ENCODE measurements at places on chromosomes 1 and 21.

- no peak for DNase-seq
Measured at GRCh38 chr1:111943066-111943465, 46.4 kb downstream of the KCND3 start.

- no peak for DNase-seq
Measured at GRCh38 chr1:56968878-56969495, 3.2 kb upstream of the C8B start.

- no peak for DNase-seq
Measured at GRCh38 chr21:43727519-43728153, 8.7 kb downstream of the PDXK start.

DNA sequence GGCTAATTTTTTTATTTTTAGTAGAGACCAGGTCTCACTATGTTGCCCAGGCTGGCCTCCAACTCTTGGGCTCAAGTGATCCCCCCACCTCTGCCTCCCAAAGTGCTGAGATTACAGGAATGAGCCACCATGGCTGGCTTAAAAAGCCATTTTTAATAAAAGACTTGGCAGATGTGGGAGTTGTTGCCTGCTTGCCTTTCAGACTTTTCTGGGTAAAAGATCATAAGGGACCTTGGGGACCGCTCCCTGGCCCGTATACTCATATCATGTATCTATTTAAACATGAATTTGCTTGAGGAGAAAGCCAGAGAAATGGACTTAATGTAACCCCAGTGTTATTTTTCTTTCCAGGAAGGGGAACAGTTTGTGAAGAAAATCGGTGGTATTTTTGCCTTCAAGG is 23.4 kb upstream of the PODN start:
- no peak for DNase-seq

- DNase-seq: no peak
Measured at GRCh38 chr1:8303141-8303540, 14.8 kb upstream of the SLC45A1 start.

- no peak for DNase-seq
Measured at GRCh38 chr1:94582565-94582964, 41.0 kb upstream of the F3 start.

- peak; percentile 87 for DNase-seq
Measured at GRCh38 chr1:221715321-221716169, 26.3 kb downstream of the DUSP10 start.

GRCh38 chr1:3922201-3922725 is 22.2 kb upstream of the C1orf174 start:
- no peak for DNase-seq

DNA sequence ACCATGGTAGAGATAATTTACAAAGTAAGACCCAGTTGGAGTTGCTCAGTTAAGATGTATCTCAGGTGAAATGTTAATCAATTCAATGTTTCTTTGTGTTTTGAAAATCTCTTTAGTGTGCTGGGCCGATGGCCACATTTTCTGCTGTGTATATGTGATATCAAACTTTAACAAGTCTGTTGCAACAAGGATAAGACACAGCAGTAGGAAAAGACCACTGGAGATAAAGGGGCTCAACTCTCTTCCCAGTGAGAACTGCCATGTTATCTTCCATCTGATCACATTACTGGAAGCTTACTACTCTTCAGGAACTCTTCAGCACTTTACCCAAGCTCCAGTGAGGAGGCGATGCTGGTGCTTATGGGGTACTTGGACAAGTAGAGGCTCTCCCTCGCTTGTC is 227.7 kb downstream of the NFIA start:
- DNase-seq: no peak

DNA sequence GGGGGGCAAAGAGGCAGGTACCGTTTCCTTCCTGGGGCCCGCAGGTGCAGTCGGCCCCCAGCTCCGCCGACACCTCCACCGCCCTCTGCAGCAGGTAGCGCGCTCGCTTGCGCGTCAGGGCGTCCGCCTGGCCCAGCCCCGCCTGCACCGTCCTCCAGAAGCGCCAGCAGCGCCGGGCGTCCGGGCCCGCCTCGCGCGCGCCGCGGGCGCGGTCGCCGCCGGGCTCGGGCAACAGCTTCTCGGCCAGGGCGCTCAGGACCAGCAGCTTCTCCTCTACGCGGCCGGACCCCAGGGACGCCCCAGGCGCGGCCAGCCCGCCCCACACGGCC is 863 bp downstream of the TARBP1 start:
- peak; percentile 27 for DNase-seq

GRCh38 chr1:38175121-38175520 is 128.5 kb upstream of the POU3F1 start:
- no peak for DNase-seq

- DNase-seq: no peak
Measured at GRCh38 chr1:18632218-18632588, 1.6 kb downstream of the PAX7 start.

GRCh38 chr1:12552951-12553921 is 64.8 kb downstream of the DHRS3 start:
- DNase-seq: no peak

DNA sequence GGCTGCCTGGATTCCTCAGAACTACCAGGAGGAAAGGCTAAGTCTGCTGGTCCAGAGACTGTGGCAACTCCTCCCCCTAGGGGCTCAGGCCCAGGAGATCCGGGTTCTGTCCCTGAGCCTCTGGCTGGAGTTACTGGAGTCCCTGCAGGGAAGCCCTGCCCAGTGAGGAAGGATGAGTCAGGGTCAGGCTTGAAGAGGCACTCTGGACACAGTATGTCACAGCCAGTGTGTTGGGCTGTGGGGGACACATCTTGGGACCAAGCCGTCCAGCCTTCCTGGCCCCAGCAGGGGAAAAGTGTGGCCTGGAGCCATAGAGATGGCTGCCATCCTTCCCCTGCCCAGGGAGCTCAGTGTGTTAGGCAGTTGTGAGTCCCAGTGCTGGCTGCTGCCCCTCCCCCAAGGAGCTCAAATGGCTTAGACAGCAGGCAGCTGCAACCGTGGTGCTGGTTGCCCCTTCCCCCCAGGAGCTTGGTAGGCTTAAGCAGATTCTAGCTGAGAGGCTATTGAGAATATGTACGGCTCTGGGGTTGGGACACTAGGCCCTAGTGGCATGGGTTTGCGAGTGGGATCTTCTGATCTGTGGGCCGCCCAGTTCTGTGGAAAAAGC is 28.2 kb upstream of the RABGAP1L start:
- no peak for DNase-seq

- DNase-seq: no peak
Measured at GRCh38 chr1:49136738-49137251, 360.1 kb upstream of the BEND5 start.

DNA sequence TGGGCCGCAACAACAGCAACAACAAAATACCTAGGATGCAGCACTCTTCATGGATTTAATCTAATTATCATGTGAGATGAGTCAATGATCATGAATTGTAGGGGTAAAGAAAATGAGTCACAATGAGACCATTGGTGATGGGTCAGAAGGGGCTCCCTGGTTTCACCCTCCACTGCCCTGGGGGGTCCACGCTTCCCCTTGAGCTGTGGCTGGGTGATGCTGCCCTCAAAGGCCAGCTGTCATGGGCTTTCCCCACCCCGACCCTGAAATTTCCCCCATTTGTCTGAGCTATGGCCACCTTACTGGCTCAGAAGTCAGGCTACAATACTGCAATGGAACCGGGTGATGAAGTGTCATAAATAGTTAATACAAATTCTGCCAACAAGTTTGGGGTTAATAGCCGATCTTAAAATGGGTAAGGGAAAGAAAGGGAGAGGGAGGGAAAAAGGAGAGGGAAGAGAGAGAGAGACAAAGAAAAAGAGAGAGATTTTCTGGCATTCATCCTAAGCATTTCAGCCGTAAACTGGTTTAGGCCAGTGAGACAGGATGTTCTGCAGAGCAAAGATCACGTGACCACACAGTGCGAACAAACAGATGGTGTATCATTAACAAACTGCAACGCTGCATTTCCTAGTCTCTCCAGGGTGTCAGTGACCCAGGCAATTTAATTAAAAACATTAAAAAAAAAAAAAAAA is 143.4 kb upstream of the ERRFI1 start:
- DNase-seq: peak; percentile 69

- DNase-seq: no peak
Measured at GRCh38 chr1:37437087-37437486, 37.3 kb upstream of the ZC3H12A start.

GRCh38 chr1:53398091-53398490 is 61.1 kb upstream of the DMRTB1 start:
- DNase-seq: no peak

GRCh38 chr1:88228114-88228513 is 456.0 kb upstream of the PKN2 start:
- no peak for DNase-seq

- DNase-seq: no peak
Measured at GRCh38 chr21:15437883-15438282, 291.9 kb upstream of the USP25 start.

GRCh38 chr1:210769473-210769872 is 364.5 kb downstream of the KCNH1 start:
- DNase-seq: no peak

- DNase-seq: peak; percentile 90
Measured at GRCh38 chr1:241531195-241532161, 700 bp upstream of the KMO start.

- DNase-seq: no peak
Measured at GRCh38 chr21:45852886-45853400, 128.6 kb upstream of the COL6A1 start.

- DNase-seq: no peak
Measured at GRCh38 chr1:158425027-158425426, 1.0 kb downstream of the OR10K2 start.

DNA sequence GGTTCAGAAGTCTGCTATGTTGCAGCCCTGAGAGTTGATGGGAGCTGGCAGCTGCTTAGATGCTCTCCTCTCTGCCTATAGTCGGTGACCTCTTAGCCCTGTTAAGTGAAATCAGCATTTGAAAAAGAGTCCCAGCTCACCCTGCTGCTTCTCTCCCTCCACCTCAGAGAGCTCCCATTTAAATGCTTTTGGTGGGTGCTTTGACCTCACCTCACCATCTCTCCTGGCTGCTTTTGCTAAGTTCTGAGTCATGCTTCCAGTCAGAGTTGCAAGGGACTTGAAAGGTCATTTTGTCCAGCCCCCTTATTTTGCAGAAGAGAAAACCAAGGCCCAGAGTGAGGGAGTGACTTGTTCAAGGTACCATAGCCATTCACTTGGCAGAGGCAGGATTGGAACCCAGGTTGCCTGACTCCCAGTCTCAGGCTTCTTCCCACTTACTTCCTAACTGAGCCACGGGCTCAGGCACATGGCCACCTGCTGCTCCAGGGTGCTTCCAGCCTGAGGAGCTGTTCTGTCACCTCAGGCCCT is 3.3 kb downstream of the MAPKAPK2 start:
- no peak for DNase-seq

DNA sequence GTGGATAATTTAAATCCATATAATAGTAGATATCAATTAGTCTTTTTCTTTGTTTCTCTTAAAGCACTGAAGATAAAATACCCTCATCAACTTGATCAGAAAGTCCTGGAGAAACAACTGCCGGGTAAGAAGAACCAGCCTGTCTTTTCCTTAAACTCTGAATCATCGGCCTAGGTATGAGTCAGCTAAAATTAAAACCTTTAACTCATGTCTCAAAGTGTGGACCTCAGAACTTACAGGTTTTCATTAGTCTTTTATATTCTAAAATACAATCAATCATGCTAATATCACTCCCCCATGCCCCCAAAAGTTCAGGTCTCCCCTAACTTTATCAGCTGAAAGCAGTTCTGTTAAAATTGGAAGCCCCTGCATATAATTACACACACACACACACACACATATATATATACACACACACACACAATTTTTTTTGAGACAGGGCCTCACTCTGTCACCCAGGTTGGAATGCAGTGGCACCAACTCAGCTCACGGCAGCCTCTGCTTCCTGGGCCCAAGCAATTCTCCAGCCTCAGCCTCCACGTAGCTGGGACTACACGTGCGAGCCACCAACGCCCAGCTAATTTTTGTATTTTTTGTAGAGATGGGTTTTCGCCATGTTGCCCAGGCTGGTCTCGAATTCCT is 61.3 kb downstream of the B3GALNT2 start:
- no peak for DNase-seq

GRCh38 chr1:197572169-197572568 is 203.1 kb downstream of the DENND1B start:
- DNase-seq: no peak
